NCI-H187 (cell line): ENCODE measurements at places on chromosomes 4 and X.

GRCh38 chr4:80069108-80069836 lies 3.8 kb downstream of the ANTXR2 start:
- DNase-seq, result no peak

DNA sequence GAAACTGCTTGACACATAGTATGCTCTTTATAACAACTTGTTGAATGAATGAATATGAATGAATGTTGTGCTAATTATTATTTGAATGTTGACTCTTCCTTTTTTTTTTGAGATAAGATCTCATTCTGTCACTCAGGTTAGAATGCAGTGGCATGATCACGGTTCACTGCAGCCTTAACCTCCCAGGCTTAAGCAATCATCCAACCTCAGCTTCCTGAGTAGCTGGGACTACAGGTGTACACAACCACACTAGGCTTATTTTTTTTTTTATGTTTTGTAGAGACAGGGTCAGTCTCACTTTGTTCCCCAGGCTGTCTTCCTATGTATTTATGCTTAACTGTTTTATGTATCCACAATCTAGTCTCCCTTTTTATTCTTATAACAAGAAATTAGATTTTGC lies 114.7 kb upstream of the WDFY3 start:
- DNase-seq, result no peak

DNA sequence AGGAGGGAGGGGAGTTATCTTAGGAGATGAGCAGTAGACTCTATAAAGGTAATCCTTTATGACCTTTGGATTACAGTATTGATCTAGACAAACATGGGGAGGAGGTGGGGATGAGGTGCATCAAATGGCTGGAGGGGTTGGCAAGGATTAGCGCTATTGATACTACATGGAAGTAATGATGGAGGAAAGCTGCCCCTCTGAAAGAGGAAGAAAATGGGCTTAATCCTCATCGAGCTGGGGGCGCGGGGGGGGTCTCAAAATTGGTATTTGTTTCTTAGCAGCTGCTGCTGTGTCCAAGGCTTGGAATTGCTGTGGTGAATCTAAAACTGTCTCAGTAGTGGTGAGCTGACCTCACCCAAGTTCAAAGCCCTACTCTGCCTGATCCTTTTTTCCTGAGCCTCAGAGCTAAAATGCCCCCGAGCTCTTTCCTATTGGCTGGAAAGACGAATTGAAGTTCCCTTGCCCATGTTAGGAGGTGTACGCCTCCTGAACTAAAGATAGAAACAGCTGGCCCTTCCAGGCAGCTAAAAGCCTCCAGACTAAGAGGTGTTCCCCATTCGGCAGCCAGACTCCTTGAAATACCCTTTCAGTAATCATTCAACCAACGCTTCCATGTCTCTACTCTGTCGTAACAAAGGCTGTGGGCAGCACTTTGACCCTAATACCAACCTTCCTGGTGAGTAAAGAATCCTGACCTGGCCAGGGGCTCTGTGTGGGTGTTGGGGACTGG lies at the start of gene ITGB1BP2:
TSS of gene ITGB1BP2 (plus strand) at position 556 of the 730 bp plus-strand sequence. CDS start at position 613, 57 bp downstream.
- no peak for DNase-seq

GRCh38 chrX:155056471-155056870 lies 14.5 kb downstream of the CMC4 start:
- no peak for DNase-seq

- no peak for DNase-seq
Measured at GRCh38 chr4:97016186-97016907, 1126.9 kb downstream of the STPG2 start.

- peak; percentile 3 for DNase-seq
Measured at GRCh38 chrX:101417981-101418841, 10.2 kb downstream of the HNRNPH2 start.

DNA sequence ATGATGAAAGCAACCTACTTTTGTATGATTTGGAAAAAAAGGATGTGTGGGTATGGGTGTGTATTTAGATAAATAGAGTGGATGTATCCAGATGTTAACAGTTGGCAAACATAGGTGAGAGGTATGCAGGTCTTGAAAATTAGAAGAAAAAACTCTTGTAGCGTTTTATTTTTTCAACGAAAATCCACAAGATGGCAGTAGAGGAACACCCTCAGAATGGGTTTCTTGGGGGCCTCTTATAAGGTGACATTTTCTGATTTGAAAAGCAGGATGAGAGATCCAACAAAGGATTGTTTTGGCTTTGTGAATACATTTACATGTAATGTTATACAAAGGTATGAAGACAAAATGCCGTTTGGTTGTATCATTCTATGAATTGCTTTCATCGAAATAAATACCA lies 68.3 kb downstream of the FMR1NB start:
- no peak for DNase-seq

DNA sequence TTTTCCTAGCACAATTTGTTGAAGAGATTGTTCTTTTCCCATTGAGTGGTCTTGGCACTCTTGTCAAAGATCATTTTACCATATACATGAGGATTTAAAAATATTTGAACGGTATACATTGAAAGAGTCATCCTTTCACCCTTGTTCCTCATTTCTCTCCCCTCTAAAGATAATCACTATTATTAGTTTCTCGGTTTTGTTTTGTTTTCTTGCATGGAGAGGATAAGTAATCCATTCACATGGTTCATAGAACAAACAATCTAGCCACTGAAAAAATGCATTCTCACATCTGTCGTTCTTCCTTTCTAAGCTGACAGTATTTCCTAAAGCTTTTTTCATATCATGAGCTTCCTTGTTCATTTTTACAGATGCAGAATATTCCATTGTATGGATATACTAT lies 39.2 kb upstream of the MSMO1 start:
- DNase-seq, result no peak

- no peak for DNase-seq
Measured at GRCh38 chr4:65018313-65018712, 609.1 kb upstream of the TECRL start.

GRCh38 chr4:180949424-180950213 lies 1293.6 kb upstream of the TENM3 start:
- no peak for DNase-seq

DNA sequence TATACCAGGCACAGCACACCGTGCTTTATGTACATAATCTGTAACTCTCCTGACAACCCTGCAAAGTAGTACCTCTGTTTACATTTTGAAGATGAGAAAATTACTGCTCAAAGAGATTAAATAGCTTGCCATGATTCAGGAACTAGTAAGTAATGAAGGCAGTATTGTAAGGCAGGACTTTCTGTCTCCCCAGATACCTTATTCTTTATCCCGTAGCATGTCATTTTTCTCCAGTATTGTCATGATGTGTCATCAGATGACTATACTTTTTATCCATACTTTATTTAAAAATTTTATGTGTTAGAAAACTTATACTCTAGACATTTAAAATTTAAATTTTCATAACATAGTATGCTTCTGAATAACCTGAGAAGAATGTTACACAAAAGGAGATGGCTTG lies 188.3 kb upstream of the NUDT6 start:
- DNase-seq, result no peak

- DNase-seq, result no peak
Measured at GRCh38 chrX:136870064-136870463, 10.5 kb downstream of the RBMX start.

DNA sequence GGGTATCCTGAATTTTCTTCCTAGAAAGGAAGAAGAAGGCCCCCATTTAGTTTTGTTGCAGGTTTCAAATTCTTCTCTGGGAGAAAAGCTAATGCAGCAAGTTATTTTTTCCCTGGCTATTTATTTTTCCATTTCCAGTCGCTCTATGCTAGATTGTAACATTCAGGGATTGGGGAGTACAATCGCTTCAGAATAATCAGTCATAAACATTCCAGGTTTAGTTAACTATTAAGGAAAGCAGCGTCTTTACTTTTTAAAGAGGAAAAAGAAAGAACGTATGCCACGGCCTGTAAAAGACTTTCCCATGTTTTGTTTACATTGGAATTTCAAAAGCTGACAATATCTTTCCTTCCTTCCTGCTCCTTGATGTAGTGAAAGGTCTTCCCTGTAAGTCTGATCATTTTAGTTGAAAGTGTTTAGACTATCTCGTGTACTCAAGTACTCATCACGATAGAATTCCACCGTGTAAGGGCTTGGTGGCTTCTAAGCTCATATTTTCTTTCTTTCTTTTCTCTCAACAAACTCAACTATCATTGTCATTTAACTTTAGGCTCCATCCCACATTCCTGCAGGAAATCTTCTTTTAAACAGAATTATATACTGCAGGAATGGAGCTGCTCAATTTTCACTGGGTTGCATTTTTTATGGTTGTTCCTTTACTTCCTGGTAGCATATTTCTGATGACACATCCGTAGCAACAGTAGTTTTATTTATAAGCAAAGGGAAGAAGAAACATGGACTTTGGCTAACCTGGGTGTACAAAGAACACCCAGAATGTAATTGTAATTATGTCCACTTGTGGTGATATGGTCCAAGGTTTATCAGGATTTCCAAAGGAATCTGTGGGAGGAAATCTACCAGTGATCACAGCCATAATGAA lies 213.1 kb upstream of the FAT1 start:
- DNase-seq, result no peak

DNA sequence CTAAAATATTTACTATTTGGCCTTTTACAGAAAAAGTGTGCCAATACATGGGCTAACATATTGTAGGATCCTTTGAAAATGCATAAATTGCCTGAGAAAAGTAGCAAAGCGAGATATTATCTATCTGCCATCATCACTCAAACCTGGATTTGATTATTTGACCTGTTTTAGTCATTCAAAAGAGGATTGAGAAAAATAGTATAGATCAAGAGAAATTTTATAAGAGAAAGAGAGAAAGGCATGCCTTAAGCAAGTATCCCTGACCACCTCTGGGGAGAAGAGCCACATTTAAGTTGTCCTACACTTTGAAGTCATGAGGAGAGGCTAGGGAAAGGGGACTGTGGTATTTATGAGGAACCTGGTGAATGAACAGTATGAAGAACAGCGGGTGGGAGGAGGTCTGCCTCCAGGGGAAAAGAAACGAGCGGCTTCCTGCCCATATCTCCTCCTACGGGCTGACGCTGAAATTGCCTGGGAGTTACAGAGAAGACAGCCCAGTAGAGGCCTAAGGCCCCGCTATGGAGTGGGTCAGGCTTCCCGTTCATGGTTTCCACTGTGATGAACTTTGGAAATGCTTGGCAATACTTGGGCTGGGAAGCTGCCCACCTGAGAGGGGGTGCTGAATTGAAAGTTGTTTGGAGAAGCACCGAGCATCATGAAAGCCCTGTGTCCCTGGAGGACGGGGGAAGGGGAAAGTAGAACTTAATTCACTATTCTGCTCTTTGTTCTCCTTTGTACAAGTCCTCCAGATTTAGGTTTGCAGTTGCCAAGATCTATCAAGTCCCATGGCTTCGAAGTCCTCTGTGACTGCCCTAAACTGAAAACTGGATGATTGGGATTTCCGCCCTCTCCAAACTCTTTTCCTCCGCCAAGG lies 106.9 kb upstream of the ACSL4 start:
- DNase-seq, result no peak

- DNase-seq, result no peak
Measured at GRCh38 chr4:83124111-83124780, 9.7 kb upstream of the PLAC8 start.

DNA sequence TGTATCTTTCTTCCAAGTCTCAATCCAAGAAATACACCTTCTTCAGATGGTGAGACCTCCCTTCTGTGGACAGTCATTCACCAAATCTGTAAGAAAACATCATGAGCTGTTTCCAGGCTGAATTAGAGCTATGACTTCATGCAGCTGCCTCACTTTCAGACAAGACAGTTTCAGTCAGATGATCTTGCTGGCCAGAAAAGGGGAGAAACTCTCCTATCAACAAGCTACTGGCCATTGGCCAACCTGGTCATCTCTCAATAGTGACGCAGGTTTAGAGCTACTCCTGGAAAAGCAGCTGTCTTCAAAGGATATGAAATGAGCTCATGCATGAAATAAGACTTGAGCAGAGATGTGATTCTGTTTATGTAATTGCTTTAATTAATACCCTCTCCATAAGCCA lies 69.6 kb upstream of the NDP start:
- no peak for DNase-seq

DNA sequence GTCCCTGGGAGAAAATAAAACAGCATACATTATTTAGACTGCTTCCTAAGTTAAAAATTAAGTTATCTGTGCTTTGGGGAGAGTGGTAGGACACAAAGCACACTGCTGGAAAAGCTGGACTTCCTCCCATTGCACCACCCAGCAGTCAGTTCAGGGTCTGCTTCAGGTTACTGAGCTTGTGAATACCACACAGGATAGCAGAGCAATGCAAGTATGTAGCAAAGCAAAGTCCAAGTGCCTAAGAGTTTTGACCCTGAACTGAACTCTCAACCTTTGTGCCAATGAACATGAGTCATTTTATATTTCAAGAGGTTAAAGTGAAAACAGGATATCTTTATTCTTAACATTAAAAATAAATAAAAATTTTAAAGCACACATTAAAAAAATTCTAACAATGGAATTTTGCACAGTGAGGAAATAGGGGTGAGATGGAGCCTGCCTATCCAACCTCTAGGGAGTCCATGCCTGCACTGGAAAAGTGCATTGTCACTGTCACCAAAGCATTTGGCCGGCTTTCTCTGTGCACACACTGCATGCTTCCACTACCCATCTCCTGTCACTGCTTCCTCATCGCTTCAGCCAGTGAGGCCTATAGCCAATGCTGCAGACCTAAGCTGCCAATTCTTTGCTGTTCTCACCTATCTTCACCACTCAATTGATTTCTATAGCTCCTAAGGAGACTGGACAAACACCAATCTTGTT lies 50.9 kb downstream of the ABCG2 start:
- no peak for DNase-seq

GRCh38 chr4:103324811-103325210 lies 126.7 kb upstream of the CENPE start:
- no peak for DNase-seq

DNA sequence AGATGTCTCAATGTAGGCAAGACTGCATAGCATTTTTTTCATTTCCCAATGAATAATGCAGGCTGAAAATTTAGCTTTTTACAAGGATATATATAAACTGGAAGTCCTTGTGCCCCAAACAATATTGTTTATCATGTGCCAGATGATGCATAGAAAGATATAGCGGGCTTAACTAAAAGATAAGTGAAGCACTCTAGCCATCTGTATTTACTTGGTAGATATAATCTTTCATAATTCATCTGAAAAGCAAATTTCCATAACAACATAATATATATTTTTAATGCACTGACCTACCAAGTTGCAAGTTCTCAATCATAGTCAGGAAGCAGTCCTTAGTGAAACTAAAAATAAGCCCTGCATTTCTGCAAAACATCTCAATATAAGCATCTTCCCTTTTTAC lies 653.3 kb downstream of the NLGN4X start:
- no peak for DNase-seq

DNA sequence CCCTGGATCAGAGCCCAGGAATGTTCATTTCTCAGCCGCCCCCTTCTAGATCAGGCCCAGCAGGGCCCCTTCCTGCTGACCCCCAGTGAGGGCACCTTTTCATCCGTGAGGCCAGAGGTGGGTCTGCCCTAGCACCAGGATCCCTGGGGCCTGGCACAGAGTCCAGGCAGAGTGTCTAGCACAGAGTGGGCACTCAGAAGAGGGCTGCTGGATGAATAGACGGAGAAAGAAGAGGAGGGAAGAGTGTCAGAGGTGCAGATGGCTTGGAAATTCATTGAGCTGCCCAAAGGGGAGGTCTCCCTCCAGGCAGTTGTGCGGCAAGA lies 106.5 kb downstream of the CPZ start:
- no peak for DNase-seq
